ENCODE measurements at places on chromosomes 3 and 15. TPM values are rescaled to one million over a fixed set of nuclear protein-coding genes. Genes with fewer than 3 reads are reported as not detected.

The GOLGA8S gene
- 0.49 TPM for total RNA-seq

The SCG5 gene
- total RNA-seq: 4.3 TPM

The CPN2 gene
- not detected for total RNA-seq

The ASTE1 gene
- 14.2 TPM for total RNA-seq

The REC114 gene
- not detected for total RNA-seq

The PAK2 gene
- 86.4 TPM for total RNA-seq

The NR2E3 gene
- not detected for total RNA-seq

The CCNDBP1 gene
- total RNA-seq: 60.5 TPM

The UBE2E2 gene
- total RNA-seq: 0.82 TPM

The NBEAL2 gene
- 164 TPM for total RNA-seq

The MAGEL2 gene
- total RNA-seq: not detected

The PLA2G4E gene
- total RNA-seq: 0.05 TPM

The COLQ gene
- total RNA-seq: 2.3 TPM

The UBR1 gene
- total RNA-seq: 42.1 TPM

The CCR8 gene
- 47.6 TPM for total RNA-seq

The NME9 gene
- total RNA-seq: not detected

The CCDC9B gene
- total RNA-seq: 1.5 TPM

The B2M gene
- 7,161 TPM for total RNA-seq

The FANCD2OS gene
- not detected for total RNA-seq

The CDC25A gene
- total RNA-seq: 33.1 TPM

The SNTN gene
- not detected for total RNA-seq

The JAGN1 gene
- total RNA-seq: 27.9 TPM

The CD276 gene
- not detected for total RNA-seq

The LRRC2 gene
- 0.07 TPM for total RNA-seq

The BDH1 gene
- total RNA-seq: 80.9 TPM

The P2RY13 gene
- total RNA-seq: not detected

The TJP1 gene
- not detected for total RNA-seq

The MYEF2 gene
- total RNA-seq: 19.9 TPM

The GABRR3 gene
- not detected for total RNA-seq

The PLCD1 gene
- 12.3 TPM for total RNA-seq

The PLSCR2 gene
- not detected for total RNA-seq

The CHRD gene
- total RNA-seq: not detected

The WDR76 gene
- 91.1 TPM for total RNA-seq

The CHRM5 gene
- total RNA-seq: not detected

The CCR9 gene
- 9.7 TPM for total RNA-seq

The FBXW12 gene
- total RNA-seq: not detected

The OSBPL10 gene
- 0.26 TPM for total RNA-seq

The RNF111 gene
- total RNA-seq: 39.7 TPM

The MAPKBP1 gene
- total RNA-seq: 33.1 TPM

The ROPN1 gene
- total RNA-seq: not detected

The GPR149 gene
- not detected for total RNA-seq

The EFCAB12 gene
- total RNA-seq: 1.4 TPM

The MST1R gene
- 2.5 TPM for total RNA-seq
